ENCODE measurements at places on chromosomes 3 and 15.

DNA sequence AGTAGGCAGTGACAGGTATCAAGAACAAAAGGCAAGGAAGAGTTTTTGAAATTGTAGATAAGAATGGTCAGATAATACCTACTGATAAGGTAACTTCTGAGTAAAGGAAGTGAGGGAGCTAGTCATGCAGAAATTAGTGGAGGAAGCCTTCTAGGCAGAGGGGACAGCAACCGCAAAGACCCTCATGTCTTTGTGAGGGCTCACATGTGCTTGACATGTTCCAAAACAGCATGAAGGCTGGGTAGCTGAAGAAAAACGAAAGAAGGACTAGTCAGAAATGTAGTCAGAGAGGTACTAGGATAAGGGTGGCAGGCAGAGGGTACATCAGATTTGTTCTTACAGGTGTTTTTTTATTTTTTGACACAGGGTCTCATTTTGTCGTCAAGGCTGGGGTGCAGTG lies 5.3 kb downstream of the SIN3A start:
- DNase-seq = no peak

- no peak for DNase-seq
These were observed 619 bp upstream of the CMTM8 start for GRCh38 chr3:32237670-32238452.

DNA sequence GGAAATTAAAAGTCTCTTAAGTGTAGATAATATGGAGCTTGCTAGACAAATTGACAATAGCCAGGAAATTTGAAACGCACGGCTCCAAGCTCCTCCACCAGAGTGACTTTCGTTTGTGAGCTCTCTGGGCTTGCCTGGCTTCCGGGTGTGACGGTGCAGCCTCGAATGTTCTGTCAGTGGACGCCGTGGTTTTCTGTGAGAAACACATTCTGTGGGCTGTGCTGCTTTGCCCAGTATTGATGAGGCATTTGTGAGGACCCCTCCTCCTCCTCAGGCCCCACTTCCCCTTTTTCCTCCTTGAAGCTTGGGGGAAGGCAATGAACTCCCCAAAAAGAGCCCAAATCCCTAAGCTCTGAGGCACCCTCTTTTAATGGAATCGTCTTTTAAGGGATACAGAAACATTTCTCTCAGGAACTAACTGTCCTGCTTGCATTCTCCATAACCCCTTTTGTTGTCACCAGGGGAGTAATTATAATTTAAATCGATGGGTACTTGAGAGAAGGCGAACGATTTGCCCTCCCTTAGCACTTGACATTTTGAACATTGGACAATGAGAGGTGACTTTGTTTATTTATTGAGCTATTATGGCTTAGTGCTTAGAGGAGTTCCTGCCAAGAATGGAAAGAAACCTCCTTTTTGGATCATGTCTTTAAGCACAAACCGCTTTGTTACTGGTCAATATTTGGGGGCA lies 40.8 kb downstream of the POLR2M start:
- DNase-seq = no peak

GRCh38 chr15:42034628-42035434 lies 14.0 kb upstream of the PLA2G4E start:
- no peak for DNase-seq

GRCh38 chr3:66536791-66537190 lies 36.0 kb upstream of the LRIG1 start:
- DNase-seq = no peak

Measured in H7 (cell line).